ENCODE measurements at places on chromosomes 6 and 20.

- DNase-seq: no peak
Measured at GRCh38 chr6:146526192-146526591, 17.4 kb upstream of the RAB32 start.

- no peak for DNase-seq
Measured at GRCh38 chr6:47671777-47672176, 26.6 kb upstream of the ADGRF4 start.

- no peak for DNase-seq
Measured at GRCh38 chr6:89910902-89911240, 16.6 kb downstream of the GJA10 start.

GRCh38 chr6:83182114-83182513, 11.0 kb downstream of the PGM3 start:
- DNase-seq: no peak

GRCh38 chr20:51050531-51051075, 27.7 kb upstream of the KCNG1 start:
- no peak for DNase-seq

- DNase-seq: no peak
Measured at GRCh38 chr6:131362070-131362469, 211.0 kb upstream of the ARG1 start.

GRCh38 chr20:64130271-64130670, 22.9 kb upstream of the NPBWR2 start:
- no peak for DNase-seq

DNA sequence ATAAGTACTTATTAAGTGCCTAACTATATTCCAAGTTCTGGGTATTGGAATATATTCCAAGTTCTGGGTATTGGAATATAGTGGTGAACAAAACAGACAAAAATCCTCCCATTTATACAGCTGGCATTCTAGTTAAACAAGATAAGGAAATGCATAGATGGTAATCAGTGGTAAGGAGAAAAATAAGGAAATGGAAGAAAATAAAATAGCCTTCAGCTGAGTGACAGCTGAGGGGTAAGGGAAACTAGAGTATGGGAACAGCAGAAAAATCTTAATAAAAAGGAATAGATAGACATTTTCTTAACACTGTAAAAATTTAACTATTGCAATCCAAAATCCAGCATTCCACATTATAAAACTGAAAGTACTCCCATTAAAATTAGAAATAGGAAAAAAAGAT, 17.2 kb upstream of the WFDC10A start:
- no peak for DNase-seq

GRCh38 chr6:147063469-147064031, 140.7 kb upstream of the STXBP5 start:
- no peak for DNase-seq

DNA sequence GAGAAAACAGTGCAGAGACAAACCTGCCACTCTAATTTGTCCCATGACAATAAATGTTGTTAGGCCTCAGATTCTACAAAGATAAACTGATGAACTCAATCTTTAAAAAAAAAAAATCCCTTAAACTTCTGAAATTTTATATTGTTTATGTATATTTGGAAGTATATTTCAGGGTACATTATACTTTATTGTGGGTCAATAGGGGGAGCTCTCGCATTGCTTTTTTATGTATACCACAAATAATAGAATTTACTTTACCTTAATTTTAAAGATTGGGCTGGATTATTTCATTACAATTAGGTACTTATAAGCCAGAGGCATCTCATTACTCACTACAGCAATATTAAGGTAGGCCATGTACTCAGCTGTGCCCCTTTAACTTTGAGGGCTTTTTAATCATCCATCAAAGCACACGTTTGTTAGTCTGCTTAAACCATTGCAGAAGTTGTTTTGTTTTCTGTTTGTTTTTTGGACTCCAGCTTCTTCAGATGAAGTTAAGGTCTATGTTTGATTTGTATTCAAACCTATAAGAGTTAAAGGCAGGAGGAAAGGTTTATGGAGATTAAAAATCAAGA, 56.3 kb upstream of the EYA4 start:
- no peak for DNase-seq

DNA sequence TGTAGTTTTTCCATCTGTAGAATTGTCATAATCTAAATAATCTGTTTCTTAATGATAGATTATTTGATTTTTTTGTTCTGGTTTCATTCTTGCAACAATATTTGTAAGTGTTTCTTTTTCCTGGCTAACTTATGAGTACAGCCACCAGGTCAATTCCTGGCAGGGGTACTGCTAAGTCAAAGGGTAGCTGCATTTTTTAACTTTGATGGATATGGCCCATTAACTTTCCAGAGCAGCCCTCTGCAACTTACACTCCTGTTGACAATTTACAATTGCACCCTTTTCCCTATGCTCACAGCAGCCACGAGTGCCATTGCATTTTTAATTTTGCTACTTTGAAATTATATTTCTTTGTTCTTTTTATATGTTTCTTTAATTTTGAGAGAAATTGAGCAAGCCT, 209.3 kb upstream of the CST7 start:
- no peak for DNase-seq

GRCh38 chr6:157653521-157653920, 169.5 kb upstream of the SNX9 start:
- DNase-seq: no peak

DNA sequence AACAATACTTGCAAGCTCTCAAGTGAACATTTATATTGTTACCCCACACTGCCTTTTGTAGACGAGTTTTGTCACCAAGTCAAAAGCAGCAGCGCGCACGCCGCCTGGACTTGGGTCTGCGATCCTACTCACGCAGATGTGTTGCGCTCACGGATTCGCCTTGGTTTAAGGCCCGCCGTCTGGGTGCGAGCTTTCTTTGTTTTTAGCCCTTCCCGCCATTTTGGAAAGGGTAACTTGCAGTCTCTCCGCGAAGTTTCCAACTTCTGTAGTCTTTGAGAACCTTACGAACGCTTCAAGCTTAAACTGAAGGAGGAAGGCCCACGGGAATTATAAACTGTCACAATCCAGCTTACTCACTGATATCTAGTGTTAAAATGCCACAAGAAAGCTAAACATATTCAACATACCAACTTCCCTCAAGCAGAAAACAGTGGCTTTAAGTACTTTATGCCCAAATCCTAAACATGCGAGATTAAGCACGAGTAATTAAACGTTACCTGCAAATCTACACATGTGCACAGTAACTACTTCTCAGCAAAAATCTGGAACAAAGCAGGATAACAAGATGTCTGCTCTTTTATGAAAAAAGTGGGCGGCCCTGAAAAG, 80.4 kb upstream of the BTN3A2 start:
- DNase-seq: no peak

DNA sequence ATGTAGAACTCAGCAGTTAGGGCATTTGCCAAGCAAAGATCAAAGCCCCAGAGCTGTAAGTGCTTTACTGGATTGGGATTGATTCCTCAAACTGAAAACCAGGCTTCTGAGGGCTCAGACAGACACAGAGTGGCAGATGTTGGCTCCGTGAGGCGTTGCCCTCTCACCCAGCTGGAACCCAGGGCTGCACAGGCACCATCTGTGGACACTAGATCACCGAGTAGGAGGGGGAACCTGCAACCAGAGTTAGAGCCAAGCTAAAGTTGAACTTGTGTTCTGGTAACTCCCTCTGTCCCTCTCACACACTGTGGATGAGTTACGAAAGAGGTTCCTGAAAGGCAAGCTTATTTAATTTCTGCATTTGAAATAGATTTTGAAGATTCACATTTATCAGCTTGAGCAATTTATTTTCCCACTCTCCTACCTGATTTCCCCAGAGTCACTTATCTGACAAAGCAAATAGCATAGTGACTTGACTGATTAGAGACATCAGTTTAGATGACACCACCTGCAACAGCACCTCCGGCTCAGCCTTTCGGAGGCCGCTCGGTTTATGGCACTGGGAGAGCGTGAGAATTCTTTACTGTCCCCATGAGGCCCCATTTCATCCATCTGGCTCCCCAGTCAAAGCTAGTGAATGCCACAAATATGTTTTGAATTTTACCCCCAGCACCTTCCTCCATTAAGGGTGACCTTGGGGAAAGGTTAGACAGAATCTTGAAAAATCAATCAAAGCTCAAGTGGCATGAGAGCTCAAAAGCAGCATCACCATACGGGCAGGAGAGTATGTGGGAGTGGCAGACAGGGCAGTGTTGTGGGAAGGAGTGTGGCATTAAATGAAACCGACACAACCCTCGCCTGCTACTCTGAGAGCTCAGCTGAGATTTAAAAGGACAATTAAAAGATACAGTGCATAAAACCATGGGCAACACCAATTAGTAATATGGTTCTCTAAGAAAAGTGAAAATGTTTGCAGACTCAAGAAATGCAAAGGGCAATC, 48.5 kb downstream of the RPF2 start:
- no peak for DNase-seq

DNA sequence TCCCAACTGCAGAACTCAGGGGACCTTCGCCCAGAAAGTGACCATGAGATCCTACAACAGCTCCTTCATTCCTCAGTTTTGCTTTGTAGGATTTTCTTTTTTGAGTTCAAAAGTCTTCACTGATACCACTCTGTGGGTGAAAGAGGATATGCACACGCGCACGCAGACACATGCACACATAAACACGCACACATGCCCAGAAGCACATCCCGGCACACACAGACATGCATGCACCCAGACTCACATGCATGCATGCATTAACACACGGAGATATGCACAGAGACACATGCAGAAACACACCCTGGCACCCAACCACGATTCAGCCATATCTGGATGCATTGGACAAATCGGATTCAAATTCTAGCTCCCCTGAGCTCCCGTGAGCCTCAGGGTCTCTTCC, 36.4 kb downstream of the ANKRD60 start:
- DNase-seq: no peak

DNA sequence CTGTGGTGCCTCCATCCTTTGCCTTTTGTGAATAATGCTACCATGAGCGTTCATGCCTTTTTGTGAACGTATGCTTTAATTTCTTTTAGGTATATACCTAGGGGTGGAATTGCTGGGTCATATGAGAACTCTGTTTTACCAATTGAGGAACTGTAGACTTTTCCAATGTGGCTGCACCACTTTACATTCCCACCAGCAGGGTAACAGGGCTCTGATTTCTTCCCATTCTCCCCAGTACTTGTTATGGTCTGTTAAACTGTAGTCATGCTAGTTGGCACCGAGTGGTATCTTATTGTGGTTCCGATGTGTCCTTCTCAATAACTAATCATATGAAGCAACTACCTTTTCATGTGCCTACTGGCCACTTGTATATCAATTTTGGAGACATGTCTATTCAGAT, 312.1 kb downstream of the GMDS start:
- DNase-seq: no peak

DNA sequence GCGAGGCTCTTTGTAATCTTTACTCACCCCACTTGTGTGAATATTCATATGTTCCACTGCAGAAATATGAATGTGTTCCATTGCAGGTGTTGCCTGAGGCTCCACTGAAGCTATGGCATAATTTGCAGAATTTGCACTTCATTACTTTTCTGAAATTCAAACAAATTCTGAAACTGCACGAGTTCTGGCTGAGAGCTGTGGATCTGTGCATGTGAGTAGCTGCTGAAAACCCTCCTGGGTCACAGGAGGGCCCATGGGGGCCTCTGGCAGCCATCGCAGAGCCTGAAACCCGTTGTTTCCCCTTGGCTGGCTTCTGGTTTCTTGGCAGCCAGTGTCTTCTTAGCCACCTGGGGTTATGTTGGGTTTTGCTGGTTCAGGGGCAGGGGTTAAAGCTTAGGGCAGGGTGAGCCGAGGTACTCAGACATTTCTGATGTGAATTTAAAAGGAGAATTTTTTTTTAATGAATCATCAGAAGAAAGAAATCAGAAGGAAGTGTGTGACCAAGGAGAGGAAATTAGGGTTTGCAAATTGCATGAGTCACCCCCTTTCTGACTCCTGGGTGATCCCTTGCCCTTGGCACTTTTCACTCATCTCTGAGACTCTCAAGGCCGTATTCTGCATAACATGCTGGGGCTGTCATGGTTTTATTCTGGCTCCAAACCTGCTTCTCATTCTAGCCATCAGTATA, 40.6 kb downstream of the TOX2 start:
- DNase-seq: peak; percentile 50

- DNase-seq: no peak
Measured at GRCh38 chr6:10416863-10417641, 2.2 kb upstream of the TFAP2A start.

DNA sequence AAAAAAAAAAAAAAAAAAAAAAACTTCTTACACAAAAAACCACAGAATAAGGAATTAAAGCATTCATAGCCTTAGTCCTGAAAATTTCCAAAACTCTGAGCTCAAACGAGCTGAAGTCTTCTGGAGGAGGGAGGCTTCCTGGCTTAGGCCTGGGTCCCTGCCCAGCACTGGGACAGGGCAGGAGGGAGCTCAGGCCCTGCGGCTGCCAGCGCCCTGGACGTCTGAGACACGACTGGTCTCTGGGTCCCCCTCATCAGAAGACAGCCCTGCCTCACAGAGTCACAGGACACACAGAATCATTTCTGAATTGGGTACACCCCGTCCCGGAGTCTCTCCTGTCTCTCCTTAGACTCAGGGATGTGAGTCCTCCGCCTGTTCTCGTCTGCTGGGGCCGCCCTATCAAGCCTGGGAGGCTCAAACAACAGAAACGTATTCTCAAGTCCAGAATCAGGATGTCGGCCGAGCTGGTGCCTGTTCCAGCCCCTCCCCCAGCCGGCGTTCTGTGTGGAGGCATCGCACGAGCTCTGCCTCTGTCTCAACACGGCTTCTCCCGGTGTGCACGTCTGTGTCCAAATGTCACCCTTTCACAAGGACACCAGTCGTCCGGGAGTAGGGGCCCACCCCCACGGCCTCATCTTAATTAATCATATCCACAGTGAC, 39.4 kb downstream of the ZBTB46 start:
- DNase-seq: no peak

DNA sequence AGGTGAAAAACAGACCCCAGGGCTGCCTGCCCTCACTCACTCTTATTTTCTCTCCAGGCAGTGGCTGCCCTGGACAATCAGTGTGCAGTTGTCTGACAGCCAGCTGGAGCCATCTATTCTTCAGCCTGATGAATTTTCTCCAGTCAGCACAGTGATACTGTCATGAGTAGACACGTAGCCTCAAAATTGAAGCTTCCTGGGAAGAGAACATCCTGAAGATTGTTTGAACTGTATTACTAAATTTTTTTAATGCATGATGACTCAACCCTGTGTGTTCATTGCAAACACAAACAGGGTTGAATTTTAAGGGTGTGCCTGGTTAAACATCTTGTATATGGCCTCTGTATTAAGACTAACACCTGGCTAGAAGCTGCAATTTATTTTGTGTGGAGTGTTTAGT, 49.8 kb upstream of the STXBP5 start:
- DNase-seq: no peak

DNA sequence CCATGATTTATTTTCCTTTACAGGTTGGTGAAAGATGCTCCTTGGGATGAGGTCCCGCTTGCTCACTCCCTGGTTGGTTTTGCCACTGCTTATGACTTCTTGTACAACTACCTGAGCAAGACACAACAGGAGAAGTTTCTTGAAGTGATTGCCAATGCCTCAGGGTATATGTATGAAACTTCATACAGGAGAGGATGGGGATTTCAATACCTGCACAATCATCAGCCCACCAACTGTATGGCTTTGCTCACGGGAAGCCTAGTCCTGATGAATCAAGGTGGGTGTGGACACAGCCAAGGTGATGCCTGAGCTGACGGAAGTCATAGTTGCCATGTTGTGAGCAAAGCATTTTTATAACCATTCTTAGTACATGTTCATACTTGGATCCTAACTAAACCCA, 34.6 kb upstream of the CALHM6 start:
- DNase-seq: no peak

All from stimulated activated CD4-positive, alpha-beta T cell treated with anti-CD3 and anti-CD28 coated beads, TNF-alpha, amount 100 ng/mL, for 48 hours (primary cell).